Stimulated activated CD8-positive, alpha-beta memory T cell treated with anti-CD3 and anti-CD28 coated beads, Interleukin-15, amount 100 ng/mL, for 48 hours (primary cell): ENCODE measurements at places on chromosomes 4 and X.

DNA sequence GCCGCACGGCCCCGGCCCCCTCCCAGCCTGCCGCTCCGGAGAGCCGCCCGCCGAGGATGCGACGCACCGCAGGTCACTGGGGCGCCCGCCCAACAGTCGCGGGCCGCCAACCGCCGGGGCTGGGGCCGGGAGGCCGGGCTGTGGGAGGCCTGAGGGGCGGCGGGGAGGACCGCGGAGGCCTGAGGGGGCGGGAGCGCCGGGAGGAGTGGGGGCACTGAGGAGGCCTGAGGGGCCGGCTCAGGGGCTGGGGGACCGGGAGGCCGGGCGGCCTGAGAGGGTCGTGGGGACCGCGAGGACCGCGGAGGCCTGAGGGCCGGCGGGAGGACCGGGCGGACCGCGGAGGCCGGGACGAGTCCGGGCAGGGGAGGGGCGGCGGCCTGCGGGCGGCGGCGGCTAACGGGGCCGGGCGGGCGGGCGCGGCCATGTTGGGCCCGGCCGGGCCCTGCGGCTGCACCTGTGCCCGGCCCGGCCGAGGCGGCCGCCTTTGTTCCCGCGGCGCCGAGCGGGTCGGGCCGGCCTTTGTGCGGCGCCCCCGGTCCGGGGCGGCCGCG lies 353 bp downstream of the NSD2 start:
- no peak for DNase-seq

- DNase-seq, result no peak
These were observed 141.1 kb downstream of the FBXW7 start for GRCh38 chr4:152394791-152395190.

GRCh38 chr4:156190615-156191014 lies 236.9 kb upstream of the CTSO start:
- DNase-seq, result no peak

GRCh38 chrX:20529711-20530110 lies 263.0 kb upstream of the RPS6KA3 start:
- DNase-seq, result no peak

DNA sequence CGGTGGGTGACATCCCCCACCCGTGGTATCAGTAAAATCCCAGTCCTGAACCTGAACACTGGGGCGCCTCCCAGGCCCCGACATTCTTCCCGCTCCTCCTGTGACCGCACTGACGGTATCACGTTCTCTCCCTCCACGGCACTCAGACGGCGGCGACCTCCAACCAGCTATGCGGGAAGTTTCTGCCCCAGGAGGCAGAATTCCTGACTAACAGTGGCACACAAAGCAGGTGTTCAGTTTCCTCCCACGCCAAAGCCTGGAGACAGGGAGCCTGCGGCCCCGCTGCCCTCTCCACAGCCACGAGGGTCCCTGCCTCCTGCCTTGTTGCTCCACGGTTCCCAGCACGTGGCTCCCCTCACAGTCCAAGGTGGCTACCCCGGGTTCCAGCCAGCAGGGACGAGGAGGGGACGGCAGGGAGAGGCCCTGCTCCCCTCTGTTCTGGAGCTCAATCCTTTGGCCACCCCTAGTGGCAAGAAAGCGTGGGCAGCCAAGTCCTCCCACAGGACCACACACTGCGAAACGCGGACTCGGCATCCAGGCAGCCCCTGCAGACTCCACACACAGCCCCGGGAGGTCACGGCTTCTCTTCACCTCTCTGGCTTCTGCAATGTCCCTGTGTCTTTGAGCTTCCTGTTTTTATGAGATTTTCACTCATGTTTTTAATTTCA lies 15.2 kb downstream of the CTBP1 start:
- DNase-seq, result no peak

- DNase-seq, result no peak
These were observed 16.5 kb downstream of the FGFRL1 start for GRCh38 chr4:1027915-1028238.

GRCh38 chrX:37986893-37987292 lies 19.5 kb upstream of the SYTL5 start:
- DNase-seq, result no peak

DNA sequence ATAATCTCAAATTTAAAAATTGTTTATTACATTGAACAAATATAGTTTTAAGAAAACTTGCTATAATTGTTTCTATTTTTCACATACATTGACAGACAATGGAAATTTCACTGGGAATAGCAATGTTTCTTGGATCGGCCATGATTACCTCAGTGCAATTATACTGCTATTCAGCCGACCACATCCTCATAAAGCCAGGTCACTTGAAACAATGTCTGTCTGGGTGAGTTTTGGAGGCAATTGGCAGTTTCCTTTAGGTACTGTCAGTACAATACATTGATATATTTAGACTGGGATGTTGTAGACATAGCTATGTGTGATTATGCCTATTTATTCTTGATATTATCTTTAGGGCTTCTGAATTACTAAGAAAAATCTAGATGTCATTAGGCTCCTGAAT lies 89.5 kb upstream of the VEGFC start:
- DNase-seq, result no peak

- DNase-seq, result no peak
These were observed 10.3 kb downstream of the FHDC1 start for GRCh38 chr4:152946446-152946845.

DNA sequence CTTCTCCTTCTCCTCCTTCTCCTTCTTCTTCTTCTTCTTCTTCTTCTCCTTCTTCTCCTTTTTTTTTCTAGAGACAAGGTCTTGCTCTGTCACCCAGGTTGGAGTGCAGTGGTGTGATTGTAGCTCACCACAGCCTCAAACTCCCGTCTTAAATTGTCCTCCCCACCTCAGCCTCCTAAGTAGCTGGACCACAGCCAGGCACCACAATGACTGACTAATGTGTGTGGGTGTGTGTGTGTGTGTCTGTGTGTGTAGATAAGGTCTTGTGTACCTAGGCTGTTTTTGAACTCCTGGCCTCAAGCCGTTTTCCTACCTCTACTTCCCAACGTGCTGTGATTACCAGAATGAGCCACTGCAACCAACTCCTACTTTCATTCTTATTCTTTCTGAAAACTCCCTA lies 390.9 kb downstream of the ADAM29 start:
- DNase-seq, result no peak

DNA sequence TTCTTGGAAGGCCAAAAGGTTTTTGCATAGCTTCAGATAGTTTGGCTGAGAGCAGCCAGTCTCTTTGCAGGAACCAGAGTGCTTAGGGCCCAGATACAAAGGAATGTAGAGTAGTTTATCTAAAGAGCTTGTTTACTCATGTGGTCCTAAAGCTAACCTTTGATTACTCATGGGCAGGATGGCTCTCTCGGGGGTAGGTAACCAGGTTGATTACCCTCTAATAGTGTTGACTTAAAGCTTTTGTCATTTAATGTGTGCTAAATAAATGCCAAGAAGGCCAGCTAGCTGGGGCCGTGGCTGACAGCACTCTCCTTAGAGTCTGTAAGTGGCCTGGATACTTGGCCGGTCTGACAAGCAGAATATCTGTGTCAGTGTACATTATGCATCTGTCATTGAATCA lies 69.7 kb upstream of the MAGEB16 start:
- no peak for DNase-seq

DNA sequence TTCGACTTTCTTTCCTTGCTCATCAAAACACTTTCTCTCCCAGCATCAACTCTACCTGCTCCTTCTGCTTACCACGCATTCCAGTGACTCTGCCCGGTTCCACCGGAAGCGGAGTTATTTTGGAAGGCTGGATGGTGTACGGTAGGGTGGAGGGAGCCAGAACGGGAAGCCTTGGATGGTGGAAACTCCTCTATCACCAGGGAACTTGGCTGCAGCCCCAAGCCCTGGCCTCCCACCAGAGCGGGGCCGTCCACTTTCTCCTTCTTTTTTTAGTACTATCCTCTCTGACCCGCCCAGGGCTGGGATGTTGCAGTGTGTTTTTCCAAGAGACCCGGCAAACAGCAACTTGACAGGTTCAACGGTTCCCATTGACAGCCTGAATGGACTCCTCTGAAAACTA lies 27.6 kb downstream of the ADGRG2 start:
- no peak for DNase-seq

- DNase-seq, result peak; percentile 59
These were observed 255 bp upstream of the CNOT6L start for GRCh38 chr4:77819404-77819842.

- no peak for DNase-seq
These were observed 824.0 kb downstream of the RAPGEF2 start for GRCh38 chr4:159926871-159927270.

DNA sequence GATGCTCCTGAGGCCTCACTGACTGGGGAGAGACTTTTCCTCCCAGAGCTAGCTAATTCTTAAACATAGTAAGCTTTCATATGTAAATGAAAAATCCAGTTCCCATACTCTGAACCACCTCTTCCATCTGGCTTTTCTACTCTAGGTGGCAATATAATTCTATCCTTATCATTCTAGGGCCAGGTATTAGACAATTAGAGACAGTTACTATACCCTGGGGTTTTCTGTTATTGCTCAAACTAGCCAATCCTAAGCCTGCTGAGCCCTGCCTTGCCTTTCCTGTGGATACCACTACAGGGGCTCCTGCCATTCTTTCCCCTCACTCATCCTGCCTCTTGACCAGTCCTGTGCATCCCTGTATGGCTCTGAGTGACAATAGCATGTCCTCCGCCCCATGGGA lies 552.0 kb downstream of the STIM2 start:
- no peak for DNase-seq

GRCh38 chr4:75142850-75143249 lies 209.9 kb downstream of the PARM1 start:
- no peak for DNase-seq

DNA sequence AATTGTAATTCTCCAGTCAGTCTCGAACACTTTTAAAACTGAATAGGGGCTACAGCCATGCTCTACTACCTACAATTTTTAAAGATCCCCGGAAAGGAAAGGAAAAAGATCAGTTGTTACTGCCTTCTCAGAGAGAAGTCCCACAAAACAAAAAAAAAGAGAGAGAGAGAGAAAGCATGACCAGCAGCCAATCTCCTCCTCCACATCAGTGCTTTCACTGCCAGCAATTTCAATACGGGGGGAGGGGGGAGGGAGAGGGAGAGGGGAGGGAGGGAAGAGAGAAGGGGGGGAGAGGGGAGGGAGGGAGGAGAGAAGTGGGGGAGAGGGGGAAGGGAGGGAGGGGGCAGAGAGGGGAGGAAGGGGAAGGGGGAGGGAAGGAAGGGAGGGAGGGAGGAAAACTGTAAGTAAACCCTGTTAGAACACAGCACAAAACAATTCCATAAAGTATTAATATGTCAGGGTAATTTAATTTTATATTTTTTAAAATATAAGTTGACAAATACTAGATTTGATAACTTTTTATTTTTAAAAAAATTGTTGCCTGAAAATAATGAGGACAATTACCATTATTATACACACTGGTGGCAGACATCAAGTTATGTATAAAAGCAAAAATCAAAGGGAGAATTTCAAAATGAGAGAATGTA lies 108.0 kb downstream of the LRBA start:
- DNase-seq, result no peak
